ENCODE measurements at places on chromosomes 12 and 14.
A peak's percentile ranks its signal among the peaks of the same experiment; 100 is the strongest.

DNA sequence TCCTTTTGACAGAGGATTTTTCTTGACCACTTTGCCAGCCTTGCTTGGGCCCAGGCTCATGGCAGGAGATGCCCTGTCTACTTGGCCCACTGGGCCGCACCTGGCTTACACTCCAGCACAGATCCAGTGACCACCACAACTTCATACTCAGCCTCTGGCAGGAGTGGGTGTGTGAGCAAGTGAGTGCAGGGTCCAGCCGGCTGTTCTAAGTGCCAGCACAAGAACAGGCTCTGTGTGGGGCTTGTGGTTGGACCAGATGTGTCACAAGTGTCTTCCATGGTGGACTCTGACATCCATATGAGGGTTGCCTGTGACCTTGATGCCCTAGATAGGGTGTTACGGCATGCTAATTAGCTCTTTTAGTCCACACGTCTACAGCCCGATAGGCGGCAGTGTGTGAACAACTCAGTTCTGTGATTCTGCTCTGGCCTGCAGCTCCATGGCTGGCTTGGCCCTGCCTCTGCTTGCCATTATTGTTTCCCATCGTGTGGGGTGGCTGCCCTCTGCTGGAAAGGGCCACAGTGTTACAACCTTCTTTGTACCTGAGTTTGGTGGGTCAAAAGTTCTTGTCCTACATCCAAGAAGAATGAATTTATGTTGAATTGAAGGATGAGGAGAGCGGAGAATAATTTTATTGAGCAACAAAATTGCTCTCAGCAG, 1089.1 kb downstream of the SLC6A15 start:
- peak; percentile 7 for DNase-seq

DNA sequence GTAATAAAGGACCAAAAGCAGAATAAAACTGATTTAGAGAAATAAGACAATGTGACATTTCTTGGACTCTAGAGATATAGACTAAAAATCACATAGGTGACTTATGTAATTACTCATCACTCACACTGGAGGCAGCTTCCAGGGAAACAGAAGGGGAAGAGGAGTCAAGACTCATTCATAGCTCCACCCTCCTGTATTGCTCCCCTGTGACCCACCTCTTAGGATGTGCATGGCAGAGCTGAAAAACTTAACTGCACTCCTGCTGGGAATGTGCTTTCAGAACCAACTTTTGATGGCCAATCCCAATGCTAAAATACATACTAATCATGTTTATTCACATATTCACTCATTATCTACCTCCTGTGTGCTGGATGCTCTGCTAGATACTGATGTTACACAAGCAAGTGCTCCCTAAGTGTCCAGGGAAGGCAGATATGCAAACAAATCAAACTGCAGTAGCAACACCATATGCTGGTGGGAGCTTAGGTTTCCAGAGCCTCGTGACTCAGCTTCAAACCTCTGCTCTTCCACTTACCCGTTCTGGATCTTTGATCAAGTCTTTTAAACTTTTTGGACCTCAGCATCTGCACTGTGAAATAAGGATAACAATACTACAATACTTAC, 316.1 kb downstream of the GALC start:
- DNase-seq, result no peak

DNA sequence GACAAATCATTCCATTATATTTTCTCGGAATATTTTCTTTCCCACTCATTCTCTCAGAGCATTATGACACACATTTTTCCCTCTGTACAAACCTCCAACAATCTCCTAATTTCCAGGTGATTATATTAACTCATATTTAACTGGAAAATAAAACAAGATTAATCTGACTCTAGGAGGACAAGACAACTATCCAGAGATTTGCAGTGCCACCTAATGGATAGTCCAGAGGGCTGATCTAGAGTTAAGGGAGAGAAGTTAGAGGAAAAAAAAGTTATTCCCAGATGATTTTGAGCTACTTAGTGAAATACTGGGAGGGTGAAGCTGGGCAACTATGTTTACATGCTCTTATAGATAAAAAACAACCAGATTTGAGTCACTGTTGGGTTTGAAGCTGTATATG, 161.7 kb downstream of the ALX1 start:
- no peak for DNase-seq

GRCh38 chr14:42665083-42665482, 1058.4 kb downstream of the LRFN5 start:
- DNase-seq, result no peak

- no peak for DNase-seq
These were observed 154.5 kb downstream of the PHETA1 start for GRCh38 chr12:111214401-111214800.

- no peak for DNase-seq
These were observed 41.4 kb downstream of the PRPF40B start for GRCh38 chr12:49664591-49665239.

DNA sequence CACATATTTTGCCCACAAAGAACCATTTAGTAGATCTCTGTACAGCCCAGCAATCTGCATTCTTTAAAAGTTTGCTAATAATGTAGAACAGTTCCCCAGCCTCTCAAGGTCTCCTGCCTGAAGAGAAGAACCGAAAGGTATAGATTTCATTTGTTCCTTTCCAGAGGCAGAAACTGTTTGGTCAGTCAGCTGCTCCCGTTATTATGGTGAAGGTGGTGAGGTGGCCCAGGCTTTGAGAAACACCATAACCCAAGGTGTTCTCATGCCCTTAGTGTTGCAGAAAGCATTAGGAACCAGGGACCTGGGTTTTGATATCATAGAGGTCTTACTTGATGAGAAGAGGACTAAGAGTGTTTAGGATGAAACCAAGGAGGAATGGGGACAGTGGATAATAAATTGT, 65.3 kb downstream of the SUSD6 start:
- no peak for DNase-seq

DNA sequence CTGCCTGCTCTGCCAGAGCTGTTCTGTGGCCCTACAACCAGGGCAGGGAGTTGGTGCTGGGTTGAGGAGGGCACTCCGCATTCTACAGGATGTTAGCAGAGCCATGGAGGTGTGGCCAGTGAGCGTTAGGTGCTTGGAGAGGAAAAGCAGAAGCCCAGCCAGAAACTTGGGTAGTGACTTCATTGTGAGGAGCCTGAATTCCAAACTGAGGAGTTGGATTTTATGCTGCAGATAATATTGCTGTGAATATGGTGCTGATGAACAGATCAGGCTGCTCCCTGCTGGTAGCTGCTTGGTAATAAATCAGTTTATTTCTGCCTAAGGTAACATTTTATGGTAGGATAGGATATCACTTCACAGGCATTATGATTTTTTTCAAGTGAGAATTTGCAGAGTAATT, 7.1 kb upstream of the CCDC175 start:
- DNase-seq, result no peak

GRCh38 chr12:119659289-119659897, 8.5 kb upstream of the PRKAB1 start:
- no peak for DNase-seq

DNA sequence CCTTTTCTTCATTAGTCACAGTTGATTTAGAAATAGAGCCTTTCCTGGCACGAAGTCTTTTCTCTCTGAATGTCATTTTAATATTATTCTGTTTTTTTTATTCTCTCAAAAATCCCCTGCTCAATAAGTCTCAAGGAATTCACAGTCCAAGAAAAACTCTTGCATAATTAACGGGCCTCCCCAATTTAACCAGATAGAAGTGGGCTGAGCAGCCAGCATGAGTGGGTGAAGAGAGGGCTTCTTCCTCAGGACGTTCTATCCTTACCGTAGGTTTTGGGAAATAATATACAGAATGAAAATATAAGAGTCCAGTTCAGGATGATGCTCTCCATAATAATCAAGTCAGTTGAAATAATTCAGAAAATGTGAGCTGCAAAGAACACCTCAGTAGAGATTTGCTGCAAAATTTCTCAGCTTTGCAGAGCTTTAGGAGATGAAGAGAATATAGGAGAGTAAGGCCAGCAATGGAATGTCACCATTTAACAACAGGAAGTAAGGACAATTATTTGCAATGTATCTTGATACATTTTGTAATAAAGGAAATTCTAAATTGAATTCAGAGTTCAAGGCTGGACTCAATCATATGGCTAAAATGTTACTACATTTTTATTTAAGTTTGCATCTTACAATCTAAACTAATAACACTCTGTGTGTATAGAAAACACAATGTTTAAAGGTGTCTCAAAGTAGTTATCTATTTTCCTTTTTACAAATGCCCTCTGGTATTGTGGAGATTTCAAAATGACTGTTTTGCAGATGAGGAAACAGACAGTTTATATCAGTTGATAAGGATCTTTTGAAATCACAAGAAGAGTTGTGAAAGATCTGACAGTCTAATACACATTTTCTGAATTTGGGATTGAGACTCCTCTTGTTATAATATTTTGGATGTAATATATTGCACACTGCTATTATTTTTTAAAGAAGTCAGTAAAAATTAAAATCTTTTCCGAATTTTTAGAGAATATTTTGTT, 1724.1 kb upstream of the SEL1L start:
- DNase-seq, result no peak

DNA sequence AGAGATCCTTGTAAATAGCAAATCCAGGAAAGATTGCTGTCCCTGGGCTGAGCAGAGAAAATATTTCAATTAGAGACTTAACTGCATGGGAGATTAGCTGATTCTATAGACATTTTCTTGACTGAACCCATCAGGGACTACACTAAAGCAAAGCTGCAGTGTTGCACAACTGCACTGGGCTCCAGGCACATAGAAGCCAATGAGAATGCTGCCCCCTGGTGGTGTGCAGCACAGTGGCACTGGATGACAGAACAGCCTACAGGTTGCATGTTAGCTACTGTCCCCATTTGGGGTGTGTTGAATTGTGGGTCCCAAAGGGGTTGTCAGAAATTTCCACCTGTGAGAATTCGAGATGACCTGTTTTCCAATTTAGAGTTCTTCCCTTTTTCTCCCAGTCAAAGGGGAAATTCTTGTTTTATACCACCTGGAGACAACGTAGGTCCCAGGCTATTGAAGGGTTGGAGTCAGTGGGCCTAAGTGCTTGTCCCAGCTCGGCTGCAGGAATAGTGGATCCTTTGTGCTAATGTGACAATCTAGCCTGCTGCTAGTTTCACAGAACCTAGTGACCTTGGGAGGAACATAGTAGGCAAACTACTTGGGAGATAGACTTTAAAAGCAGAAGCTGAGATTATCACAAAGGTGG, 114.7 kb downstream of the SLC8A3 start:
- DNase-seq, result peak; percentile 25

DNA sequence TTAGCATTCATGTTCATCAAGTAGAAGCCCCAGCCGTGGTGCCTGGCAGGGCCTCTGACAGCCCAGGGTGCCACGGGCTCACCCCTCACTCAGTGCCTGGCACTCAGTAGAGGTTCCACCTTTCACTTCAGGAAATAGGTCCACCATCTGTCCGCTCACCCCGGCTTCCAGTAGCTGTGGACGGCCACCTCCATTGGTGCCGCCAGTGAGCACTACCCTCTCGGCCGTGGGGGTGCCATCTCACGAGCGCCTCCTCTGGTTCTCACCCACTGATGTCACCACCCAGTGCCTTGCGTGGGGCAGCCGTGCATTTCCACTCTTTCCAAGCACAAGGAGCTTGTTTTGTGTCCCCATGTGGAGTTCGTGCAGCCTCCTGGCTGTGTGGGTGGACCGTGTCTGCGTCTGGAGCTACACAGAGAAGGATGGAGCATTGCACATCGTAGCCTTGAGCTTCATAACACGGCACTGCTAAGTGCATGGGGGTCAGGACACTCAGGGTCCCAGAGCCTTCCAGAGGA, 41.0 kb upstream of the MMP17 start:
- no peak for DNase-seq

DNA sequence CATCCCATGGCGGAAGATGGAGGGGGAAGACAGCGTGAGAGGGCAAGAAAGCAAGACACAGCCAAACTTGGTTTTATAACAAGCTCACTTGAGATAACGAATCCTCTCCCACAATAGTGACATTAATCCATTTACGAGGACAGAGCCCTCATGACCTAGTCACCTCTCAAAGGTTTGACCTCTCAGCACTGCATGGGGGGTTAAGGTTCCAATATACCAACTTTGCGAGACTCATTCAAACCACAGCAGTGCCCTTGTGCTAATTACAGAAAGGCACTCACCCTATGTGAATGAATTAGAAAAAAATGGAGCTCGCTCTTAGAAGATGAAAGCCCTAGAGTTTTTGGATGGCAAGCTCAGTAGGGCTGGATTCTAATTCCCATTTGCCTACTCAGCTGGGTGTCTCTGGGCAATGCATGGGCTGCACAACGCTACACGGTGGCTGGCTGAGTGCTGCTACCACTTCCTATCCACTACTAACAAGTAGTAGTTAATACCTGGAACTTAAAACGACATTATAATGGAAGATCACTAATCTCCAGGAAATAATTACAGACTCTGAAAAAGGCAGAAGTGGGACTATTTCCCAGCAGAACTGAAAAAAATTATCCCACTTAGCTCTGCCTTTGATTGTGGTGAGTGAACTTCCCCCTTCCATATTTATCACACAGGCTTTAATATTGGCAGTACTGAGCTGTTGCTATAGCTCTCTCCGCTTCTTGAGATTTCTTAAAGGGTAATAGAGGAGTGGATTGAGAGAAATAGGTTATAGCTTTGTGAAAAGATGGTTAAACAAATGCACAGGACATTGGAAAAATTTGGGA, 27.5 kb downstream of the TESPA1 start:
- DNase-seq, result no peak

DNA sequence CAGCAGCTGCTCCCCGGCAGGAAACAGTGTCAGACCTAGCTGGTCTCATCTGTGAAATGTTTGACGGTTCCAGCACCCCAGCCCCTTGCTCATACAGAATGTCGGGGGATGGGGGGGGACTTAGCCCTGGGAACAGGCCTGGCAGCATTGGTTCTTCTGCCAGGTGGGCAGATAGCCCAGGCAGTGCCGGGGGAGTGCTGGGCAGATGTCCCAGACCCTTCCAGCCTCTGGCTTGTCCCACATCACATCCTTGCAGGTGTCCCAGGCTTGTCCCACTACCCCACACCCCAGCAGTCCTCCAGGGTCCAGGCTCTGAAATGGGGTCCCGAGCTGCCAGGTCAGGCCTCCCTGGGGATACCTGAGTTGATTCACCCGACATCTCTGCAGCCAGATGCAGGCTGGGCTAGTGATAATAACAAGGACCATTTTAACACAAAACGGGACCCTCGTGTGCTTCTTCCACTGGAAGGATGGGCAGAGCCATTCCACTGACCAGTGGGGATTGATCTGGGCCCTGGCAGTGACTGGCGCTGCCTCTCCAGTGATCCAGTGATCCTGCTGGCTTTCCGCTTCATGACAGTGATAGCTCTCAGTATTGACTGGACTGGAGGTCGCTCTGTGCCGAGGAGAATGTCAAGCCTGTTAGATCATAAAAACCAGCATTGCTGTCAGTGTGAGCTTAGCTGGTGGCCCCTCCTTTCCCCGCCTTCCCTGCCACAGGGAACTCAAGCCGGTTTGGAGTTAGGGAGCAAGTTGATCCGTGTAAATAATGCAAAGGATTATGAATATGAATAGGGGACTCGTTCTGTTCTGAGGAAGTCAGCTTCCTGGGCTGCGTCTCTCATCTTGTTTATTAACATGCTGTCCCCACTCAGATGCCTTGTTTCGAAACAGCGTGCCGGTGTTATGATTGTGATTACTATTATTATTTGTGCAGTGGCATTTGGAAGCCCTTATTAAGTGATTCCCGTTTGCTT, 180.6 kb downstream of the AACS start:
- no peak for DNase-seq

DNA sequence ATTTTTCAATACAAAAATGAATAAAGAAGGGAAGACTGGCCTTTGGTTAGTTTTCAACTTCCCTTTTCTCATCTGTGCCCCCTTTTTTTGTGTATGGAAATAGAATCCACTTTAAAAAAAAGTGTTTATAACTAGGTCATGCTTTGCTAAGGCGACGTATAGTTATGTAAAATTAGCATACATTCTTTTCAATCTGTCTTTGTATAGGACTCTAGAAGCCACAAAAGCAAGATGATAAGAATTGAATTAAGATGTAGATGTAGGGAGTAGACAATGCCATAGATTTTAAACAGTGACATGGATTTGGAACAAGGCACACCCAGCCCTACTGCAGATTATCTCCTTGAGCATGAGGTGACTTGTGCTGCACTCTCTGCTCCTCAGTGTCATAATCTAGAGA, 354.3 kb downstream of the TMTC2 start:
- no peak for DNase-seq
